ENCODE measurements at places on chromosomes 16 and 17.

GRCh38 chr16:17311333-17312093, 159.2 kb downstream of the XYLT1 start:
- DNase-seq = no peak

GRCh38 chr17:70123193-70123592, 46.1 kb upstream of the KCNJ2 start:
- no peak for DNase-seq

DNA sequence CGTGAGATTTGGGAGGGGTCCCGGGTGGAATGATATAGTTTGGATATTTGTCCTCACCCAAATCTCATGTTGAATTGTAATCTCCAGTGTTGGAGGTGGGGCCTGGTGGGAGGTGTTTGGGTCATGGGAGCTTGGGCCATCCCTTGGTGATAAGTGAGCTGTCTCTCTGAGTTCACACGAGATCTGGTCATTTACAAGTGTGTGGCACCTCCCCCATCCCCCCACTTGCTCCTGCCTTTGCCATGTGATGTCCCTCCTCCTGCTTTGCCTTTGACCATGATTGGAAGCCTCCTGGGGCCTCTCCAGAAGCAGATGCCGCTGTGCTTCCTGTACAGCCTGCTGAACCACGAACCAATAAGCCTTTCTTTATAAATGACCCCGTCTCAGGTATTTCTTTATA, 21.3 kb upstream of the BAIAP2 start:
- DNase-seq = no peak

DNA sequence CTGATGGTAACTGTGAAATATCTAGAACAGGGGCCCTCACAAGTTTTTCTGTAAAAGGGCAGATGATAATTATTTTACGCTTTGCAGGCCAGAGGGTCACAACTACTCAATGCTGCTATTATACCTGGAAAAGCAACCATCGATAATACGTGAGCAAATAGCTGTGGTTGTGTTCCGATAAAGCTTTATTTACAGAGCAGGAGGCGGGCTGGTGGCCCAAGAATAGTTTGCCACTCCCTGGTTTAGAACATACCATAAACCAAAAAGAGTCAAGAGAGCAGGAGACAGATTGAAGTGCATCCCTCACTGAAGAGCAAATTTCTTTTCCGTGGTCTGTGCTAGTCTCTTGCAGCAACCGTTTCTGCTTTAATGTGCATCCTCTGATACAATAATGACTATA, 77.9 kb upstream of the DYNLRB2 start:
- DNase-seq = no peak

DNA sequence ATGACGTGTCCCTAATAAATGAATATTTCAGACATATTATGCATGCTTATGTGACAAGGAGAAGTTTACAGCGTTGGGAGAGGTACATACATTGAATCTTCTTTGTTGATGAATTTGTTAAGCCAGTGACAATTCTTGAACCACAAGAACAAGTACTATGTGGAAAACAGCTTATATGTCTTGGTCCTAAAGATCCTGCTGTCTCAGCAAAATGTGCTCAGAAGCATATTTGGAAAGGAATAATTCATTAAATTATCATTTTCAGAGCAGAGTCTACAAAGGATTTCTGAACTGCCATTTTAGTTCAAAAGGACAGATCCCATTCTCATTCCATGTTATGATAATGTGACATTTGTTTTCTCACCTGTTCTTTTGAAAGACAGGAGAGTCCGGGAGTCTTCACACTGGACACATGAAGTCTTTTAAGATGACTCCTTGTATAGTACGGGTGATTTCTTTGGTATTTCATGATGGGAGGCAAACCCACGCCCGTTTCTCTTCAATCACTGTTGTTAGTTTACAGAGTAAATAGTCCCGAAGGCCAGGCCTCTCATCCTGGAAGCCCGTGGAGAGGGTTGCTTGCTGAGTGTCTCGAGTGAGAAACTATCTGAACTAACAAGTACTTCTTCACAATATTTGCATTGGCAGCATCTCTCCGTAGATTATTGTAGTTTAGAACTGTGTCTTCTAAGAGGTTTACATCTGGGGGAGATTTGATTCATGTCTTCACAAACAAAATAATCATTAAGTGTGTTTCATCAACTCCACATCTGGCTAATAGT, 26.7 kb downstream of the VPS35L start:
- no peak for DNase-seq

DNA sequence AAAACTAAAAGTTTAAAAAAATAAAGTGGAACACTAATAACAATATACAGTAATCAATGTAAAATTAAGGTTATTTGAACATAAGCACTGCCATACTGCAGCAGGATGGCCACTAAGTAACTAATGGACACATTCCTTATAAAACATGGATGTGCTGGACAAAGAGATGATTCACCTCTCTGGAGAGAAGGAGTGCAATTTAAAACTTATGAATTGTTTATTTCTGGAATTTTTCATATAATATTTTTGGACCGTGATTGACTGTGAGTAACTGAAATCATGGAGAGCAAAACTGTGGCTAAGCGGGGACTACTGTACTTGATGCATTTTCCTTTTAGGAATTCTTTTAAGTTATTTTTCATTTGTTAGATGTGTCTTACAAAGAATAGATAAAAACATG, 21.8 kb downstream of the CBFB start:
- DNase-seq = peak; percentile 69

Measured in osteoblast (primary cell).